ENCODE measurements at places on chromosomes 4 and X.

DNA sequence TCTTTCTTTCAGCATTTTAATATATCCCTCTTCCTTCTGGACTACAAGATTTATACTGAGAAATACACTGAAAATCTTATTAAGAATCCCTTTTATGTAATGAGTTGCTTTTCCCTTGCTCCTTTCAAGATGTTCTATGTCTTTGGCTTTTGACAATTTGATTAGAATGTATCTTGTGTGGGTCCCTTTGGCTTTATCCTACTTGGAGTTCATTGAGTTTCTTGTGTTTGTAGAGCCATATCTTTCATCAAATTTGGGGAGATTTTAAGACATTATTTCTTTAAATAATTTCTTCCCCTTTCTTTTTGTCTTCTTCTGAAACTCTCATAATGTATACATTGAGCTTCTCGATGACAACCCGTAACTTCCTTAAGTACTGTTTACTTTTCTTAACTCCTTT lies 739.9 kb upstream of the AMOT start:
- no peak for DNase-seq

DNA sequence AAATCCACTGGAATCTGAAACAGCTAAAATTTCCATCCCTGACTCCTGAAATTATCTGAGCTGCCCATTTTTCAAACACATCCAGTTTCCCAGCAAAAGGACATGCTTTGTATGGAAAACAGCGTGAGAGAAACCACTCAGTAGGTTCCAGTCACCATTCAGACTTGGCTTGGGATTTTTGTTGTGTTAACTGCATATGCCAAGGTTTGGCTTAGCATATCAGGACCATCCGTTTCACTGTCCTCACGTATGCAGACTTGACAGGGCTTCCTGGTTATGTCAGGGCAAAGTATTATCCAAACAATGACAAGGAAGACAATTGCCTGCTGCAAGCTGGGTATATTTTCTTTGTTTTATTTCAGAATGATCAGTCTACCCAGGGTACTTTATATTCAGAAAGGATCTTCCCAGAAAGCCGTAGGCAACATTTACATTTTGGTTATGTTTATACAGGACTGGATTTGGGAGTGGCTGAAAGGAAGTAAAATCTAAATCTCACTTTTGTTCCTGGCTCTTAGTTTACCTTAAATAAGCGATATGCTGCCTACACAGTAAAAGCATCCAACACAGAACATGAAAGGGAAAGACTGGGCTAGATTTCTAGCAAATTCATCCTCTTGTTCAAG lies 41.3 kb upstream of the CCKAR start:
- DNase-seq, result no peak

GRCh38 chr4:70359115-70359661 lies 1.4 kb upstream of the SMR3A start:
- DNase-seq, result no peak

GRCh38 chrX:102345916-102346315 lies 93.9 kb downstream of the NXF2B start:
- DNase-seq, result peak; percentile 65

DNA sequence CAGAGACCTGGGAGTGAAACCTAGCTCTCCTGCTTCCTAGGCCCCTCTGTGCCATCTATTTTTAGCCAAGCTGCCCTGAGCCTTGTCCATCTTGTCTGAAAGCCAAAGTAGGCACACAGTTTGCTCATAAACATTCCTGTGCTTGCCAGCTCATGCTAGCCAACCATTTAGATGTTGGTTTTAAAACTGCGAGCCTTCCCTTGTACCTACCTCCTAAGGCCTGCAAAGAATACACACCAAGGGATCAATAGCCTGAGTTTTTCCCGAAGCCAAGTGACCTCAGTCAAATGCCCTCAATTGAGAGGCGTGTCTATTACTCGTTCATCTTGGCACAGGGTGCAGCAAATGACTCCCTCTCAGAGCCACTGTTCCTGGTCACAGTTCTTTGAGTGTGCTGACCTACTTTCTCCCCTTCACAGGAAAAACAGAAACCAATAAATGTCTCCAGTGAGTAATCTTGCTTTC lies 48.5 kb downstream of the ZCCHC12 start:
- DNase-seq, result no peak

- DNase-seq, result no peak
These were observed 317.4 kb downstream of the ASMT start for GRCh38 chrX:1932231-1932630.

- no peak for DNase-seq
These were observed 130.5 kb downstream of the SMIM20 start for GRCh38 chr4:26044524-26044923.

GRCh38 chr4:147749811-147750321 lies 18.0 kb downstream of the ARHGAP10 start:
- no peak for DNase-seq

DNA sequence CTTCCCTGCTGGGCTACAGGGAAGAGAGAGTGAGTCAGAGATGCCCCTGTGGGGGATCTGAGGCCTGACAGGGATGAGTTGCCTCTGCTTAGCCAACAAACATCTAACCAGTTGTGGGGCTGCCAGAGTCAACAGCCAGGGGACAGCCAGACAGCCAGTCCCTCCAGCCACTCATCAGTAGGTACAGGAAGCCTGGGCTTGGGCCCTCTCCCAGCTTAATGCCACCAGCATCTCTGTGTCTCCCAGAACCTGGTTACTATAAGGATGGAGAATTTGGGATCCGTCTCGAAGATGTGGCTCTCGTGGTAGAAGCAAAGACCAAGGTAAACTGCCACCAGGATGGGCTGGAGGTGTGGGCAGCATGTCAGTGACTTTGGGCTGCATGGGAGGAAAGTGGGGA lies 17.3 kb upstream of the SASH3 start:
- DNase-seq, result no peak

DNA sequence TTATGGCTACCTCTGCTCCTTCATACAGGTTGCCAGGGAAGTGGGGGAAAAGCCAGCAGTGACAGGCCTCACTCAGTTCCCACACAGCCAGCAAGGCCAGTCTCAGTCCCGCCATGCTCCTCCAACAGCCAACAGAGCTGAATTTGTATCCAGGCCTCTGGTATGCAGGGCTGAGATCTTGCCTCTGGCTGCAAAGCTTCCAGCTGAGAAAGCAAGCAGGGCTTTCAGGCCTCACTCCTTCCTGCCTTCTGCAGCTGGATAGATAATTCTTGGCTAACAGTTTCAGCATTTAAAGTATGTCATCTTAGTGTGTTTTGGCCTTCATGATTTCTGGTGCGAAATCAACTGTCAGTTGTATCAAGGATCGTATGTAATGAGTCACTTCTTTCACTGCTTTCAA lies 103.6 kb downstream of the GNL3L start:
- no peak for DNase-seq

GRCh38 chrX:69210581-69210980 lies 45.3 kb upstream of the PJA1 start:
- DNase-seq, result no peak

Measured in stimulated activated CD4-positive, alpha-beta T cell treated with anti-CD3 and anti-CD28 coated beads, Interleukin-12 subunit alpha, Interleukin-12 subunit beta, amount 100 ng/mL, for 4 hours (primary cell).